ENCODE measurements at places on chromosomes 3 and 15. TPM values are rescaled to one million over a fixed set of nuclear protein-coding genes. Genes with fewer than 3 reads are reported as not detected.

The PRICKLE2 gene
- total RNA-seq: 24.8 TPM

- peak; percentile 81 for DNase-seq
Measured at GRCh38 chr15:89430530-89431341, 65.6 kb downstream of the RHCG start.

GRCh38 chr3:60979461-60980341, 271.6 kb downstream of the FHIT start:
- peak; percentile 18 for DNase-seq

The OXTR gene
- total RNA-seq: 269 TPM

- peak; percentile 55 for DNase-seq
Measured at GRCh38 chr3:41317718-41318117, 118.4 kb downstream of the CTNNB1 start.

DNA sequence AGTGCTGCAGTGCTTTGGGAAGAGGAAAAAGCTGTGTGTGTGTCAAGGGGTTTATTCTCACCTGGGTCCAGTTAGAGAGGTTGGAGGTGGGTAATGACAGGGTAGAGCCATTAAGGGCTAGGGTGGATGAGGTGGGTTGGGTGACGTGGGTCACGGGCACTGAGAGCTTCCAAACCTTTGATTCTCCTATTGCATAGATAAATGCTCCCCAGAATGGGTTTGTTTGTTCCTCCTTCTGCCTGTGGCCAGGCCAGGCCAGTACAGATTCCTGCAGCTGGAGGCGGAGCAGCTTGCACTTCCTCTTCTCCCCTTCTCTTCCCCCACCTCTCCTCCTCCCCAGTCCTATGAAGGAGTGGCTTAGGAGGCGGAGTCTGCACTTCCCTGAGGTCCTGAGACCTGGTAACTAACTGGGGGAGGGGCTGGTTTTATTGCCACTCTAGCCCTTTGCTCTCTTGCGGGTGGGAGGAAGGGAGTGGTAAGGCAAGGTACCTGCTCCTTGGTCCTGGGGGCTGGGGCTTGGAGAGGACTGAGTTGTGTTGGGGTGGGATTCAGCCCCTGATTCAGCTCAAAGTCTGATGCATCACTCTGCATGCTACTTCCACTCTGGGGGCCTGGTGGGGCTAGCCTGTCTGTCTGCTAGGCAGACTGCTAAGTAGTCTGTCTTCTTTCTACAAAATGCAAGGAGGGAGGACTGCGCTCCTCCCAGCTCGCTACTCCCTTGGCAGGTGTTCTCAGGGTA, 3.5 kb downstream of the SPINT1 start:
- DNase-seq: no peak

The TGM4 gene
- total RNA-seq: not detected

DNA sequence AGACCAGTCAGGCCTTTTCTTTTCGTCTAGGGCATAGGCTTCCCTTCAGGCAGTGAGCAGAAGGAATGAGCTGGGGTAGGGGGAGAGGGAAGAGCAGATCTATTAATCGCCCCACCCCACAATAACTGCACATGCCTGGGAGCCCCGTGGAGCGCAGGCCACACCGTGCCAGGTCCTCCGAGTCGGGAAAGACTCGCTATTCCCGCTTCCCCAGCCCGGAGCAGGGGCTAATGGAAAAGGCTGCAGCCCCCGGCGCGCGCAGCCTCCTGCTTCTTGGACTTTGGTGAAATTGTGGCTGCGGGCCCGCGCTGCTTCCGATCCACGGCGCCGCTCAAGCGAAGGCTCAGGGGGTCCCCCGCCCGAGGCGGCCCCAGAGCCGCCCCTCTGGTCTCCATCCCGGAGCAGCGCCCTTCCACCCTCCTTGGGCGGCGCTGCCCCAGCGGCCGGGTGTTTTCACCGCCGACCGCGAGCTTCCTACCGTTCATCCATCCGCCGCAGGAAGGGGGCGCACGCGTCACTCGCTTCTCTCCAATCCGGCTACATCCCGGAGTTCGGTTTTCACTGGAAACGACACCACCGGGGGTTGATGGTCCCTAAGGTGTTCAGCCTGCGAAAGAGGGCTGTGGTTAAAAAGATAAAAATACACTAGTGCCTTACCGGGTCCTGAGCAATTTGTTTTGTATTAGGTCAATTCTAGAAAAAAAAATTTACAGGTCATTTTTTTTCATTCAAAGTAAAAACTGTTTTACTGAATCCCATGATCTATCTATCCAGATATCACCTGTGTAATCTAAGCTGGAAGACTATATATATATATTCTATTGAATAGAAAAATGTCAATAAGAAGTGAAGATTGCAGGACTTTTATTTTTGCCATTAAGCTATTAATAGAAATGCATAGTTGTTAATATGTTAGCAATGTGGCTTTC, 4.4 kb upstream of the SYNM start:
- DNase-seq: peak; percentile 87

The TPRG1 gene
- total RNA-seq: not detected

DNA sequence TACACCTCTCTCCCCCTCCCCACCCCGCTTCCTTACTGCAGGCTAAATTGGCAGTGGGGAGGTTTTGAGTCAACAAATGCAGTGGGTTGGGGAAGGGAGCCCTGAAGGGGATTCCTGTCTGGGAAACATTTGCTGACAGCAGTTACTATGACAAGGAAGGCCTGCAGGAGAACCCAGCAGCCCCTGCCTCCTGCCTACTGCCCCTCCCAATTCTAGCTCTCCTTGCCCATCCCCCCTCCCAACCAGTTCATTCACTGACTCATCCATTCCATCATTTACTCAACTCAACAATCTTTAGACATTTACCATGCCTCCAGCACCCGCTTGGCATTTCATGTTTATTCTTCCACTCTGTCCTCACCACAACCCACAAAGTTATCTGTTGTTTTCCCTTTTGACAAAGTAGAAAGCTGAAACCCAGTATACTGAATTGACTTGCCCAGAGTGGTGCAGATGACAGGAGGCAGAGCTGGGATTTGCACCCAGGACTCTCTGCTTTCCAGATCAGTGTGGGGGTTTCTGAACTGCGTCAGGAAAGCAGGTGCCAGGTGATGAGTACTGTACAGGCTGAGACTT, 75.0 kb downstream of the MAGEF1 start:
- DNase-seq: peak; percentile 68

- no peak for DNase-seq
Measured at GRCh38 chr3:48879307-48879993, 19.2 kb downstream of the SLC25A20 start.

DNA sequence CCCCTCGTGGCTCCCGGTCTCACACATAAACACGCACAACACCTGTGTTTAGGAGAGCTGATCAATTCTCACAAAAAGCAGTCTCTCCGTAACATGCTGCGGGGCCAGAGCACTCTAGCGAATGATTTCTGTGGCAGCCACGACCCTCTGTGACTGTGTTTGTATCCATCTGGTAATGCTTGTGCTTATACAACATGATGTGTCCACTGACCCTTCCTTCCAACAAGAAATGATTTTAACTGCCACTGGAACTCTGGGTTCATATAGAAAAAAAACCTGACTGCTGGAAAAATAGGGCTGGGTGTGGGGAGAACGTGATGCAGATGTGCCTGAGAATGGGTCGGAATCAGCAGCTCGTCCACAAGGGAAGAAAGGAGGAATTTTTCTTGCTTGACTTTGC, 410.2 kb downstream of the GAP43 start:
- no peak for DNase-seq

- DNase-seq: no peak
Measured at GRCh38 chr3:125161607-125162219, 50.8 kb downstream of the SLC12A8 start.

The NOX5 gene
- total RNA-seq: 0.11 TPM

- DNase-seq: no peak
Measured at GRCh38 chr3:191882289-191882688, 421.3 kb downstream of the PYDC2 start.

DNA sequence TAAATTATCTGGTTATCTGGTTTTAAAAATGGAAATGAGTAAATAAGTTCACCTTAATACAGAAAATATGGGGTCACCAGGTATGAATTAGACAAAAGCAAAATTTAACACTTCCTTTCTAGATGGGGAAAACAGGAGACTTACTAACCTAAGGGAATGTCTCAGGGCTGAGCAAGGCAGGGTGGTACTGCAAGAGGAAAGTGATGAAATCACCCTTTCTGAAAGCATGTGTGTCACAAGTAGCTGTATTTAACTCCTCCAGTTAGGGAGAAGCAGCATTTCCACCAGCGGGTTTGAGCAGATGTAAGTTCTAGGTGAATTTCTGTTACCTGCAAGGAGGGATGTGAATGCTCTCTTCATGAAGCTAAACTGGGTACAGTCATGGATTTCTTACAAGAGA, 629.1 kb downstream of the MECOM start:
- DNase-seq: peak; percentile 77

The CACNA1D gene
- total RNA-seq: not detected

- DNase-seq: no peak
Measured at GRCh38 chr3:48685293-48685602, 467 bp downstream of the NCKIPSD start.

DNA sequence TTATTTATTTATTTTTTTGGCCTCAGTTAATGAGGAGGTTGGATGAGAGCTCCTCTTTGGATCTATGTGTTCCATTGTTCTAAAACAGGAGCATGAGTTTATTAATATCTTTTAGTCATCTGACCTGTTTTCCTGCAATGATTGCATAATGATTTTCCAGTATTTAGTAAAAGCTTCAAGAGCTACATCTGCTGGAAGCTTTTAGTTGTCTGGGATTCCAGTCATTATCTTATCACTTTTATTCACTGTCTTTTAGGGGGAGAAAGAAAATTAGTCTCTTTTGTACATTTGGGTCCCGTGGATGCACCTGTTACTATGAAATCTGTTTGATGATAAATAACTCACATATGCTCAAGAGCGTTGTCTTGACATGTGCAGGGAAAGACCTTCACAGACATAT, 1270.0 kb downstream of the ROBO1 start:
- DNase-seq: peak; percentile 5

GRCh38 chr3:8757551-8758518, 11.6 kb downstream of the OXTR start:
- peak; percentile 95 for DNase-seq

- no peak for DNase-seq
Measured at GRCh38 chr3:56633602-56634535, 49.2 kb downstream of the TASOR start.

GRCh38 chr15:50959717-50960116, 51.2 kb downstream of the AP4E1 start:
- DNase-seq: no peak

DNA sequence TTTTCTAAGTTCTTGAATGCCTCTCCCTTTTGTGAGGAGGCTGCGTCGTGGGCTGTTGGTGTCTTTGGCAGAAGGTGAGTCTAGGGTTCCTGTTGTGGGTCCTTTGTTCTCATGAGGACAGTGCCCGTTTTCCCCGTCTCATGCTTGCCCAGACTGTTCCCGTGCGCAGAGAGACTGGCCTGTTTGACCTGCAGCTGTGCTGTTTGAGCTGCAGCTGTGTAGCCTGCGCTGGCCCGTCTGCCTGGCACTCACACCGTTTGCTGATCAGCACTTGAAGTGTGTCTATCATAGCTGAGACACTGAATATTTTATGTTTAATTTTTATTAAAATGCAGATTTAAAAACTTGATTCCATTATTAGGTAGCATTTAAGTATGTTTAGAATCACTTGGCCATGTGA, 9.9 kb downstream of the GOLGA6L2 start:
- no peak for DNase-seq

- DNase-seq: no peak
Measured at GRCh38 chr15:92600856-92601255, 54.7 kb downstream of the FAM174B start.

The PLCH1 gene
- under 0.01 TPM for total RNA-seq

DNA sequence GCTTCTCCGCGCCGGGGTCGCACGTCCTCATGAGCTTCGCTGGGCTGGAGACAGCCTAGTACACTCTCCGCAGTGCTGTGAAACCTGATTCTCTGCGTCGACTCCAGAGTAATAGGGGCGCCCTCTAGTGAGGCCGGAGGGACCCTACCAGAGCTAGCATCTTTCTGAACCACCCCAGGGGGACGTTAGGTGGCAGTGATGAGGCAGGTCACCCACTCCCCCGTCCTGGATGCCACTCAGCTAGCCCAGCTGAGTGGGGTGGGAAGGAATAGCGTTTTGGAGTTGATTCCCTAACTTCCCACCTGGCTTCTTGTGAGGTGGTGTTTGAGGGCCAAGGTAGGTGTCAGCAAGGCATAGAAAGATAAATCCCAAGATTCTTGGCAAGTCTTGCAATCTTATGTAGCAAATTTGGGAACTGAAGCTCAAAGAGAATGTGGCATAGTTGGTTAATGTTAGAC, 4.0 kb downstream of the DUOXA2 start:
- peak; percentile 95 for DNase-seq

The SAMD7 gene
- not detected for total RNA-seq

GRCh38 chr15:66429117-66429516, 42.4 kb downstream of the MAP2K1 start:
- no peak for DNase-seq

The CDHR4 gene
- not detected for total RNA-seq

DNA sequence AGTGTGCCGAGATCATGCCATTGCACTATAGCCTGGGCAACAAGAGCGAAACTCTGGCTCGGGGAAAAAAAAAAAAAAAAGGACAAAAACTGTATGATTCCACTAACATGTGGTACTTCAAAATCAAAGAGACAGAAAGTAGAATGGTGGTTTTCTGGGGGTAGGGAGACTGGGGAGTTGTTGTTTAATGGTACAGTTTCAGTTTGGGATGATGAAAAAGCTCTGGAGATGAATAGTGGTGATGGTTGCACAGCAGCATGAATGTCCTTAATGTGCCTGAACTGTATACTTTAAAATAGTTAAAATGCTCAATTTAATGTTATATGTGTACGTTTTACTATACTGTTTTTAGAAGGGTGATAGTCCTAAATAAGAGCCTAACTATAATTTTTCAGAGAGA, 27.4 kb downstream of the RAD51 start:
- DNase-seq: no peak

DNA sequence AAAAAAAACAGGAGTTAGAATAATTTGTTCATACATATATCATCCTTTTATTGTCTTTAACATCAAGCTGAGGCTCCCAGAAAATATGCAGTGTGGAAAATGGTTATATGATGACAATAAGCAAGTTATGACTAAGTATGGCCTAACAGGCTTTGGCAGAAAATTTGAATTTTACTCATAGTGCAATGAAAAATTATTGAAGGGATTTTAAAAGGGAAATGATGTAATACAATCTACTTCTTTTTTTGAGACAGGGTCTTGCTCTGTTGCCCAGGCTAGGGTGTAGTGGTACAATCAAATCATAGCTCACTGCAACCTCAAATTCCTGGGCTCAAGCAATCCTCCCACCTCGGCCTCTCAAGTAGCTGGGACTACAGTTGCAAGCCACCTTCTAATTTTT, 78.7 kb downstream of the FAIM start:
- peak; percentile 83 for DNase-seq

DNA sequence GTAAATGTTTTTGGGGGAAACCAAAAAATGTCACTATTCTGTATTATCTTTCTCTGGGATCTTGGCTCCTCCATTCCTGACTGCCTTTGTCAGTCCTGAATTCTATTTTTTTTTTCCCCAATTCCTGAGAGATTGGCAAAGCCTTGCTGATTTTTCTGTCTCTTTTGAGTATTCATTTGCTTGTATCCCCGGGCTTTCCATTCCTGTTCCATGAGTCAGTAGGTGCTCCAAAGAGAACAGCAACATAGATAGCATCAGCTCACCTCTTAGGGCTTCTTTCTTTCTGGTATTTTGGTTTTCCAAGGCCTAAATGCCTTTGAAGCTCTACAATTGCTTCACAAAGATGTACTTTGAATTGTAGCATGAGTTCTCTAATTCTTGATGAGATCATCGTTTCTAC, 271.7 kb upstream of the LRRC3B start:
- DNase-seq: no peak

The BDH1 gene
- 0.38 TPM for total RNA-seq

The RNF123 gene
- total RNA-seq: 22.8 TPM

GRCh38 chr3:38117163-38117716, 19.7 kb downstream of the ACAA1 start:
- DNase-seq: peak; percentile 32

The UPK1B gene
- not detected for total RNA-seq

GRCh38 chr3:131591394-131592014, 88.7 kb upstream of the MRPL3 start:
- DNase-seq: peak; percentile 81
